ENCODE measurements at places on chromosomes 11 and 22. TPM values are rescaled to one million over a fixed set of nuclear protein-coding genes. Genes with fewer than 3 reads are reported as not detected.

DNA sequence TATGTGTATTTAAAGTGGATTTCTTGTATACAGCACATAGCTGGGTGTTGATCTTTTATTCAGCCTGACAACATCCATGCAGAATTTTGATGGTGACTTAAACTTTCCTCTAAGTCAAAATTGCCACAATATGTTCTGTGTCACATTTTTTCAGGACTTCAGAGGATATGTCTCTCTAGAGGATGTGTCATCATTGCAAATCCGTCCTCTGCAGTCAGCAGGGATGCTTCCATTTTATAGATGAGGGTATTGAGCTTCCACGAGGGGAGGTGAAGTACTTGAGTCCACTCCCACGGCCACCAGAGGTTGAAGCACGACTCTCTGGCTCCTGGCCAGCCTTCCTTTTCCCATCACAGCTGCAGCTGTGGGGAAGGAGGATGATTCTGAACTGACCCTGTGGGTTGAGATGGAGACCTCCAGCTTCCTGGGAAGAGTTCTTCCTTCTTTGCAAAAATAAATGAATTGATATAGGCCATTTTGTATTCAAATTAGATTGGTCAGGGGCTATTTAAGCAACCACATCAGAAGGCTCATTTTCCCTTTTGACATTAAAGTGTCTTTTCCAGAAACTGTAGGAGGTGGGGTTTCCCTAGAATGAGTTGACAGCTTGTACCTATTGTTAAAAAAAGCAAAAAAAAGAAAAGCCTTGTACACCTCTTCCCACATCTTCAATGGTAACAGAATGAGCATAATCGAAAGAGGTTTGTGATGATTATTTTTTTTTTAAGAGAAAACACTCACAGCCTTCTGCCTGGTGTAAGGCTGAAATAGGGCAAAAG, 55.2 kb upstream of the MYEOV start:
- H3K36me3 ChIP-seq, result no peaks in the 10 kb centered on the region
- H3K4me3 ChIP-seq, result no peak overlapping the region
- H3K27me3 ChIP-seq, result no peaks in the 10 kb centered on the region

- no peaks in the 10 kb centered on the region for H3K27me3 ChIP-seq
- no peak for DNase-seq
- no peak overlapping the region for H3K27ac ChIP-seq
- peaks cover 98% of the 10 kb centered on the region for H3K36me3 ChIP-seq
These were observed 12.7 kb upstream of the C11orf91 start for GRCh38 chr11:33713151-33713855.

DNA sequence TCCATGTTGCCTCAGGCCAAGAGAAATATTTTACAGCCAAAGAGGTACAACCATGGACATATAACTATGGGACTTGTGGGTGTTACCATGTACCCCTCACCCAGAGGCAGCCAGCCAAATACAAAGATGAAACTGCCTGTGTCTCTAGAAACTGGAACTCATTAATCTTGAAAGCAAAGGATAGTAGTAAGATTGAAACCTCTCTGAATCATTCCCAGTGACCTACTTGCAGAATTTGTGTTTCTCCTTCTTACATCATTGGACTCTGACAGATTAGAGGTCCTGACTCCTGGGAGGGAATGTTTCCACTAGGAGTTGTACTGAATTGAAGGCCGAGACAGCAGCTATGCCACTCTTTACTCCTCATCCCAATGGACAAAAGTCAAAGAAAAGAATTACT, 257.4 kb upstream of the UBASH3B start:
- H3K27me3 ChIP-seq, result no peaks in the 10 kb centered on the region
- no peak for DNase-seq
- peaks cover 4% of the 10 kb centered on the region for H3K4me1 ChIP-seq
- no peaks in the 10 kb centered on the region for H3K36me3 ChIP-seq

DNA sequence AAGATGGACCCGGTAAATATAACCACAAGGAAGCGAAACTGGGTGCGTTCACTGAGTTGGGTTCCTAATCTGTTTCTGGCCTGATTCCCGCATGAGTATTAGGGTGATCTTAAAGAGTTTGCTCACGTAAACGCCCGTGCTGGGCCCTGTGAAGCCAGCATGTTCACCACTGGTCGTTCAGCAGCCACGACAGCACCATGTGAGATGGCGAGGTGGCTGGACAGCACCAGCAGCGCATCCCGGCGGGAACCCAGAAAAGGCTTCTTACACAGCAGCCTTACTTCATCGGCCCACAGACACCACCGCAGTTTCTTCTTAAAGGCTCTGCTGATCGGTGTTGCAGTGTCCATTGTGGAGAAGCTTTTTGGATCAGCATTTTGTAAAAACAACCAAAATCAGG, 74.4 kb downstream of the NCAPD3 start:
- no peaks in the 10 kb centered on the region for H3K27me3 ChIP-seq
- no peak overlapping the region for H3K4me3 ChIP-seq
- peaks cover 84% of the 10 kb centered on the region for H3K36me3 ChIP-seq
- peak overlapping the region; percentile 77 for H3K27ac ChIP-seq
- no peak for DNase-seq
- H3K4me1 ChIP-seq, result peaks cover 44% of the 10 kb centered on the region

DNA sequence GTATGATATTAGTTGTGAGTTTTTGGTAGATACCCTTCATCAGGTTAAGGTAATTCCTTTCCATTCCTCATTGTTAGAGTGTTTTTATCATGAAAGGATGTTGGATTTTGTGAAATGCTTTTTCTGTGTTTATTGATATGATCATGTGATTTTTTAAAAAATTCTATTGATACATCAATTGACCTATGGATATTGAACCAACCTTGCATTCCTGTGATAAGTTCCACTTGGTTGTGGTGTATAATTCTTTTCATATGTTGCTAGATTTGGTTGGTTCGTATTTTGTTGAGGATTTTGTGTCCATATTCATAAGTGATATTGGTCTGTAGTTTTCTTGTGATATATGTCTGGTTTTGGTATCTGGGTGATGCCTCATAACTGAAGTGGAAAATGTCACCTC, 6.7 kb downstream of the ANKRD13D start:
- H3K27me3 ChIP-seq, result no peaks in the 10 kb centered on the region
- peaks cover 28% of the 10 kb centered on the region for H3K4me1 ChIP-seq
- H3K36me3 ChIP-seq, result peaks cover 26% of the 10 kb centered on the region
- no peak overlapping the region for H3K27ac ChIP-seq

CSNK2A3 gene
- total RNA-seq, result 0.83 TPM

- peaks cover 46% of the 10 kb centered on the region for H3K4me1 ChIP-seq
- H3K27ac ChIP-seq, result no peak overlapping the region
- H3K27me3 ChIP-seq, result no peaks in the 10 kb centered on the region
These were observed 38.8 kb downstream of the FLI1 start for GRCh38 chr11:128732471-128733277.

Data from esophagus muscularis mucosa (tissue), 4 donors.